Putamen (tissue), 1 donor: ENCODE measurements at places on chromosomes 4 and X.

DNA sequence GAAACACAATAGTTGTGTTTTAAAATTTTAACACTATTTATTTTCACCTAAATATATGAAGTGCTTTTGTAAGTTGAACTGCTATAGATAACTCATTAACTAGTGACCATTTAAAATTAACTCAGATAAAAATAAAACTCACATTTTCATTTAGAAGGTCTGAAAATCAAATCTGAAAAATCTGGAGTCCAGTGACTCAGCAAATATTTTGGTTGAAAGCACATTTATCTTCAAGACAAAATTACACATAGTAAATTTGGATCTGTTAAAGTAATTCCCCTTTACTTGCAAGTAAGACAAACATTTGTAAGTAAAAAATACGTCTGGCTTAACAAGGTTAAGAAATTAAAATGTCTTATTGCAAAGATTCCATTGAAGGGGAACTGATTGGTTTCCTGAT, 589.1 kb downstream of the TRIML1 start:
- DNase-seq = no peak

DNA sequence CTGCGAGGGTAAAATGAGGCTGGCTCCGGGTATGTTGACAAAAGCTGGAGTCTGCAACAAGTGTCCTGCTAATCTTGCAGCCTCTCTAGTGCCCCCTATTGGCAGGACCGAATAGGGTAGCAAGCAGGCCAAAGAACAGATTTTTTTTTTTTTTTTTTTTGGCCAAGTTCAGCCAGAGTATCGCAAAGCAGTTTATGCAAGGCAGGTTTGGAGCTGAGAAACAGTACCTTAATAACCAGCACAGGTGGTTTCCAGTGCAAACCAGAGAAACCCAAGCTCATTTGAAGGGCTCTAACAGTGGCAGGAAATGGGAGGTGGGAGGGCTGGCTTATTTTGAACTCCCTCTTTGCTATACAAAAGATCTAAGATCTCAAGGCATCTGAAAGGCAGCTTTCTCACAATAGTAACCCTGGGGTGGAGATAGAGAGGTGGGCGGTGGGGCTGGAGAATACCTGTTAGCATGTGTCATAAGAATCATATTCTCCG, 38.2 kb upstream of the OCIAD2 start:
- DNase-seq = no peak

- peak; percentile 22 for DNase-seq
Observed at GRCh38 chr4:102430461-102430910, 70.7 kb upstream of the NFKB1 start.

- no peak for DNase-seq
Observed at GRCh38 chr4:6154875-6155274, 45.5 kb downstream of the JAKMIP1 start.

GRCh38 chrX:16023790-16024734, 99.3 kb upstream of the GRPR start:
- no peak for DNase-seq

GRCh38 chr4:94457692-94458106, 6.0 kb downstream of the PDLIM5 start:
- peak; percentile 52 for DNase-seq

- DNase-seq = peak; percentile 59
Observed at GRCh38 chrX:100685284-100685996, 41.4 kb downstream of the SRPX2 start.

DNA sequence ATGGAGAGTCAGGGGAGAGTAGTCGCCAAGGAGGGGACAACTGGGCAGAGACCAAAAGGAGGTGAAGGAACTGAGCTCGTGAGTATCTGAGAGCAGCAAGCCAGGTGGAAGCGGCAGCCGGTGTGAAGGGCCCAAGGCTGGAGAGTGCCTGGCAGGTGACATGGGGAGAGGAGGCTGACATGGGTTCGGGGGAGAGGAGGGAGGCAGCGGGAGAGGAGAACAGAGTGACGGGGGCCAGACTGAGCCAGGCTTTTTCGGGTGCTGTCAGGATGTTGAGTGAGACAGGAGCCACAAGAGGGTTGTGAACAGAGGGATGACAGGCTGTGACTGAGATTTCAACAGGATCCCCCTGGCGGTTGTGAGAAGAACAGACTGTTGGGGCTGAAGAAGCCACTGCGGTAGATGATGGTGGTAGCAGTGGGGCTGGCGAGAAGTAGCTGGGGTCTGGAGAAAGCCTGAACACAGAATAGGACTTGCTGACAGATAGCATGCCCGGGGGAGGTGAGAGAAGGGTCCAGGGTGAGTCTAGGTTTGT, 5.7 kb downstream of the ELK1 start:
- DNase-seq = no peak

GRCh38 chrX:18674417-18674787, 2.5 kb upstream of the RS1 start:
- DNase-seq = no peak

GRCh38 chr4:171979461-171979860, 166.3 kb downstream of the GALNTL6 start:
- no peak for DNase-seq
